ENCODE measurements at places on chromosomes 6 and 20. TPM values are rescaled to one million over a fixed set of nuclear protein-coding genes. Genes with fewer than 3 reads are reported as not detected.

PERP gene
- 40.3 TPM for polyA plus RNA-seq

SOX18 gene
- not detected for polyA plus RNA-seq

SLC35F1 gene
- polyA plus RNA-seq = 22.7 TPM

PROKR2 gene
- not detected for polyA plus RNA-seq

PTK6 gene
- not detected for polyA plus RNA-seq

XKR7 gene
- 0.04 TPM for polyA plus RNA-seq

All from Purkinje cell (primary cell).